PC-9 (cell line): ENCODE measurements at places on chromosomes 4 and X.

- DNase-seq: no peak
Measured at GRCh38 chr4:20252656-20253282, 1.1 kb downstream of the SLIT2 start.

DNA sequence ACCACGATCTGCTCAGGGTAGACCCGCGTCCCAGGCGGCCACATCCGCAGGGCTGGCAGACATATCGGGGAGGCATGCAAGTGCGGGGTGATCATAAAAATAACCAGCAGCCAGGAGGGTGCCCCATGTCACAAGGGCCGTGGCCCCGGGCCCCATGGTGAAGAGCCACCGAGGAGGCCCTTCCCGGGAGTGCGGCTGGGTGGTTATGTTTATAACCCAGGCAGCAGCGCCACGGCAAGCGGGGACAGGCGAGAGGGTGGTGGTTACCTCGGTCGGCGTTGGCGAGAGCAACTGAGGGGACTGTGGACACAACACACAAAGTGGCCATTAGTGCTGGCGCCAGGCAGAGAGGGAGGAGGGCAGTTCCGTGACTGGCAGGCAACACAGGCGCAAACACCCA, 92.7 kb upstream of the AFAP1 start:
- DNase-seq: no peak

DNA sequence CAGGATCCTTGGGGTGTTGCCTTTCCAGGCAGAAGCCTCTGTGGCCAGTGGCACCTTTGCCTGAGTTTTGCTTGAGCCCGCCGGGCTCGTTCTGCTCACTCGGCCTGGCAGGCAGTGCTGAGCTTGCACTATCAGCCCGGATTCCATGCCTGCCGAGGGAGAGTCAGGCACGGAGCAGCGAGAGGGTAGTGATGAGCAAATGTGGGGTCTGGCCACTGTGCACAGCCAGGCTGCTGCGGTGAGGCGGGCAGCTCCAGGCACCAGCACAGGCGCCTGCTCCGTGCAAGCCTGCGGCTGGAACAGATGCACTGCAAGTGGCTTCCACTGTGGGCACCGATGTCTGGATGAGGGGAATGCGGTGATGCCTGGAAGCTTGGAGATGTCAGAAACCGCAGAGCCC, 619.2 kb downstream of the RAPGEF2 start:
- DNase-seq: no peak

- peak; percentile 49 for DNase-seq
Measured at GRCh38 chrX:65642914-65643491, 24.5 kb upstream of the MSN start.

GRCh38 chr4:174281901-174282300, 1.6 kb downstream of the FBXO8 start:
- DNase-seq: no peak

DNA sequence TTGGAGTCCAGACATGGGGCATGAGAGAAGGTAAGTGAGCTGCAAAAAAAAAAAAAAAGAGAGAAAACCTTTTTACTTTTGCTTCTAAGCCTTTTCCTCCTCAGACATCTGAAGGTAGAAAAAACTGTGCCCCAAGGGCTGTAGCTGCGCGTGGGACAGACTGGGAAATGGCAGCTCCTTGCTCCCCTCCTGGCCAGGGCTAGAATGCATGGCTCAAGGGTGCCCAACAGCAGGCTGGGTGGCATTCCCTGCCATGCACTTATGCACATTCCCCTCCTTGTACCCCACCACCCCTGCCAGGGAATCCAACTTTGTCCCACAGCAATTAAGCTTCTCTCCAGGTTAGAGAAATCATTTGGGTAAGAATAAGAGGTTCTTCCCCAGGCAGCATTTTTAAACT, 421.2 kb downstream of the TRAM1L1 start:
- no peak for DNase-seq

GRCh38 chr4:169231647-169232262, 39.0 kb downstream of the SH3RF1 start:
- peak; percentile 54 for DNase-seq

- peak; percentile 40 for DNase-seq
Measured at GRCh38 chrX:19382555-19383145, 38.9 kb downstream of the PDHA1 start.

DNA sequence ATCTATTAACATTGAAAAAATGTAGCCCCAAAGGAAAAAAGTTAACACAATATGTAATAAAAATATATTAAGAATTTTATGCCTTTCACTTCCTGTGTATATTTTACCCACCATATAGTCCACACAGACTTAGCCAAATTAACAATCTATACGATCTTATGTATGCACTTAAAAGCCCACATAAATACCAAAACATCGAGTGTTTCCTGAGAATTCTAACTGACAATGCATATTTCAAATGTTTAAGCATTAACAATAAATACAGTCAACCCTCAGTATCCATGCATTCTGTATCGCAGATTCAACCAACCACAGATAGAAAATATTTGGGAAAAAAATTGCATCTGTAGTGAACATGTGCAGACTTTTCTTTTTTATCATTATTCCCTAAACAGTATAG, 226.8 kb downstream of the COL25A1 start:
- DNase-seq: no peak

DNA sequence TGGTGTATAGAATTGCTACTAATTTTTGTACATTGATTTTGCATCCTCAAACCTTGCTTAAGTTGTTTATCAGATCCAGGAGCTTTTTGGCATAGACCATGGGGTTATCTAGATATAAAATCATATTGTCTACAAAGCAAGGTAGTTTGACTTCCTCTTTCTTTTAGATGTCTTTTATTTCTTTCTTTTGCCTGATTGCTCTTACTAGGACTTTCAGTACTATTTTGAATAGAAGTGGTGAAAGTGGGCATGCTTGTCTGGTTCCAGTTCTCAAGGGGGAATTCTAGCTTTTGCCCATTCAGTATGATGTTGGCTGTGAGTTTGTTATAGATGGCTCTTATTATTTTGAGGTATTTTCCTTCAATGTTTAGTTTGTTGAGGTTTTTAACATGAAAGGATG, 187.9 kb upstream of the LCORL start:
- DNase-seq: no peak

GRCh38 chrX:53713987-53714579, 27.6 kb upstream of the HUWE1 start:
- no peak for DNase-seq

- peak; percentile 63 for DNase-seq
Measured at GRCh38 chr4:40423735-40424134, 88.6 kb downstream of the CHRNA9 start.

DNA sequence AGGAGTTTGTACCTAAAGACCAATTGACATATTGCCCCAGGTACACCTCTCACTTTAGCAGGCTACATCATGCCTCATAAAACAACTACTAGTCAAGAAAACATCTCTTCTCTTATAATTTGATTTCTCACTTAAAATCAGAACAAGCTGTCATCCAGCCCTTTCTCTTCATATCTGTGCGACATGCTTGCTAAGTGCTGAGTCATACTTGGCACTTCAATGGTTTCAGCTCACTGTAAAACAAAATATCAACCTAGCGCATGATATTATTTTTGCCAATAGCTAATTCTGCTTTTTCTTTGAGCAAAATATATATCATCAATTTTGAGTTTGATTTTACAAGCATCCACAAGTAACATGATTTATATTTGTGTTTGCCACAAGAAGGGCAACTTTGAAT, 27.9 kb upstream of the FUNDC1 start:
- DNase-seq: no peak

DNA sequence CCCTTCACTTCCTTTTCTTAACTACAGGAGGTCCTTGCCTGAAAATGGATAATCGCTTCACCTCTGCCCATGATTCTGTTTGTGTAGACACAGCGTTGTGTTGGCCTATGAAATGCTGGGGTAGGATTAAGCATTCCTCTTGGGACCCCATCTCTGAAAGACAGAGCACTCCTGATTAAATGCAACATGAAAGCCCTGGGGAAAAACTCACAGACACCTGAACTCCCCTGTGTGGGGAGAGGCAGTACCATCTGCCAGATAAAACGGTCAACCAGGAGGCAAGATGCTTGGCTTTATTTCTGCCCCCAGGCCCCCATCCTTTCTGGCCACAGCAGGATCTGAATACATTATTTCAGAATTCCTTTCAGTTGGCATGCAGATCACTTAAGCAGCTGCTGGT, 1.9 kb downstream of the LGI2 start:
- DNase-seq: no peak

GRCh38 chr4:155496294-155496626, 119.5 kb upstream of the MAP9 start:
- DNase-seq: no peak

- DNase-seq: no peak
Measured at GRCh38 chrX:127129510-127129909, 310.0 kb downstream of the PRR32 start.

DNA sequence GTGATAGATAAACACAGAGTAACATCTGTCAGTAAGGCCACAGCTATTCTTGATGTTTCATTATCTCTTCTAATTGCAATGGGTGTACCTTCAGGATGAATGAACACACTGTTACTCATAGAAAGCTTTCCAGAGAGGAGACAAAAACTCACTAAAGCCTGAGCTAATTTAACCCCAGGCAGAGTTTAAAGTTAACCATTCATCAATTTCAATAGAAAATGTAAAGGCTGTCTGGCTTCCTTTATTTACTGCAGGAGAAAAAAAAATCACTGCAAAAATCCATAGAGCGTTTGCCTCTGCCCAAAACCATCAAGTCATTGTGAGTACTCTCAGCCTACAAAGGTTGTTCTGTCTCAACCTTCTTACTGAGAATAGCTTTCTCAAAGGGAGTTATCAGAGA, 376.9 kb downstream of the PPP4R3C start:
- no peak for DNase-seq

DNA sequence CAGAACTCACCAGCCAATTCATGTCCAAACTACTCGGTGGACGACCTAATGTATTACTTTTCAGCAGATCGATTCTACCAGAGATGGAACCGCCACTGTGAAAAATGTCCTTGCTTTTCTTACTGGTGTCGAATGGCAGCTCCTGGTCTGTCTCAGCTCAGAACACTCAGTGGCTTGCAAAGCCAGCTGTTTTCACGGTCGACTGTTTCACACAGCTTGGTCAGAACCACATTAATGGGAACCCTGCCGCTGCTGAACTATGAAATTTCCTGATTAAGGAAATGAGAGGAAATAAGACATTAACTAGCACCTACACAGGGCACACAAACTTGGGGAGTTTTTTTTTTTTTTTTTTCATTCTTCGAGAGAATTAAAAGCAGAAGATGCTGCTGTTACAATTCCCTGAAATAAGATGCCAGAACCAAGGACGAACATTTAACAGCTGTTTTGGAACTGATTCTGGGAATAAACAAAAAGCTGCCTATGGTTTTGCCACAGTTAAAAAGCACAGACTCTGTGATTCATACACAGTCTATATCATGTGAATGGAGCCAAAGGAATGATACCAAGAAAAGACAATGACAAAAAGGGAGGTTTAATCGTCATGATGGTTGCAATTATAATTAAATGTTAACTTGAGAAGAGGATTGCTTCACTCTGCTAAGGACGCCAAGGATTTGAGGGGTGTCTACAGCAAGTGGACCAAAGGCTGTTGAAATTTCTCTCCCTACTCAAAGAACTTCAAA, 31.3 kb downstream of the SUPT20HL2 start:
- DNase-seq: no peak

- DNase-seq: peak; percentile 44
Measured at GRCh38 chrX:10447564-10448214, 172.7 kb downstream of the MID1 start.

GRCh38 chr4:10243856-10244255, 127.3 kb upstream of the WDR1 start:
- DNase-seq: no peak

DNA sequence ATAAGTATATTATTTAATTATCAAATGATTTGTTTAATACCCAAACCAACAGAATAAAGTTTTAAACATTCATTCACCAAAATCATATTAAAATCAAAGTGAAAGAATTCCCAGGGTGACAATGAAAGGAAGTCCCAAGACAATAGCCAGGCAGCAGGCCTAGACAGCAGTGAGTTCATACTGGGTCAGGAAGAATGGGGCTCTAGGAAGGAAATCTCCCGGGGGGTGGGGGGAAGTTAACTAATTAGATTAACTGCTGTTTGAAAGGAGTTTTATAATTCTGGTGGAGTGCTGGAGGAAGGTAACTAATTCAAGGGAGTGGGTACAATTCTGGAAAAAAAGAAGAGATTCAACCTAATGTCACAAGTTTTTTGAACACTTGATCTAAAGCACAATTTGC, 104.1 kb downstream of the ZAR1 start:
- DNase-seq: no peak

- DNase-seq: no peak
Measured at GRCh38 chrX:11349661-11350337, 56.6 kb downstream of the AMELX start.

GRCh38 chr4:186703510-186703909, 20.1 kb downstream of the FAT1 start:
- DNase-seq: no peak

GRCh38 chr4:69936566-69936965, 5.7 kb downstream of the CSN1S1 start:
- no peak for DNase-seq

- DNase-seq: no peak
Measured at GRCh38 chrX:95889279-95889678, 795.4 kb upstream of the DIAPH2 start.

DNA sequence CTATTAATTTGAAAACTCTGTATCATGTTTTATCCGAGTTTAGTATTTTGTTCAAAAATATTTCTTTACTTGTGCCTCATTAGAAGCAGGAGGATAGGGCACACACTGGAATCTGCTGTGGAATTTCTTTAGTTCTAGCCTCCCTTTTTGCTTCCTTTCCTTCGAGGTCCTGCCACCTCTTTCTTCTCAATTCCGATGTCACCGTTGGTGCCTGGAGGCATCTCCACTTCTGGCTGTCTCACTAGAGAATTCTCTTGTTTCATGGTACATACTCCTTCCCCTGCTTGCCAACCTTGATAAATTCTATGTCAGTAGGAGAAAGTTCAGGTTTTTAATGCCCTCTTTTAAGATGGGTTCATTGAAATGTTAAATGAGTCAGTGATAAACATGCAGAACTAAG, 140.1 kb downstream of the ANK2 start:
- no peak for DNase-seq

DNA sequence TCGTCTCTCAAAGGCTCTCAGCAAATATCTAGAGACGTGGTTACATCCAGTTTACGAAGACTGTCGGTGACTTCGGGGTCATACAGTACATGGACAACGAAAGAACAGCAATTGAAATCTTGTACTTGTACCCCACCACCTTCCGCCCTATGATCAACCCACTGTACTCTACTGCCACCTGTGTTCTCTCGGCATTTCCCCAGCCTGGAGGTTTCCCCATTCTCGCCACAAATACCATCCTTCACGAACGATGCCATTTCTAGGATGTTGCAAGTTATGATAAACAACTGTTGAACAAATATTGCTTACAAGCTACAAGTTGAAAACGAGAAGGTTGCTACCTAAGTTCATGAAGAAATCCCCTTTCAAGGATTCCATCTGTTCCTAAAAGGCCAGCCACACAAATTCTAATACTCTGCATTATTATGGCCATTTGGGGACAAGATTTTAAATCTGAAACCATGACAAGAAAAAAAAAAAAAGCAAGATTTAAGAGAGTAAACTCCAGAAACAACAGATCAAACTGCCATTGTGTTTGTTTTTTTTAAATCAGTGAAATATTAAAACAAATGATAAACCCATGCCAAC, 1.6 kb downstream of the APBB2 start:
- peak; percentile 58 for DNase-seq

GRCh38 chrX:74523870-74524735, 90.3 kb downstream of the RLIM start:
- no peak for DNase-seq

GRCh38 chrX:74351760-74352159, 47.8 kb downstream of the ZCCHC13 start:
- no peak for DNase-seq
